Midbrain (tissue), 1 donor: ENCODE measurements at places on chromosomes 4 and X.

- peak; percentile 45 for DNase-seq
These were observed 8.6 kb downstream of the BLOC1S4 start for GRCh38 chr4:6724421-6725111.

GRCh38 chrX:139566981-139567380, 36.4 kb downstream of the F9 start:
- no peak for DNase-seq

DNA sequence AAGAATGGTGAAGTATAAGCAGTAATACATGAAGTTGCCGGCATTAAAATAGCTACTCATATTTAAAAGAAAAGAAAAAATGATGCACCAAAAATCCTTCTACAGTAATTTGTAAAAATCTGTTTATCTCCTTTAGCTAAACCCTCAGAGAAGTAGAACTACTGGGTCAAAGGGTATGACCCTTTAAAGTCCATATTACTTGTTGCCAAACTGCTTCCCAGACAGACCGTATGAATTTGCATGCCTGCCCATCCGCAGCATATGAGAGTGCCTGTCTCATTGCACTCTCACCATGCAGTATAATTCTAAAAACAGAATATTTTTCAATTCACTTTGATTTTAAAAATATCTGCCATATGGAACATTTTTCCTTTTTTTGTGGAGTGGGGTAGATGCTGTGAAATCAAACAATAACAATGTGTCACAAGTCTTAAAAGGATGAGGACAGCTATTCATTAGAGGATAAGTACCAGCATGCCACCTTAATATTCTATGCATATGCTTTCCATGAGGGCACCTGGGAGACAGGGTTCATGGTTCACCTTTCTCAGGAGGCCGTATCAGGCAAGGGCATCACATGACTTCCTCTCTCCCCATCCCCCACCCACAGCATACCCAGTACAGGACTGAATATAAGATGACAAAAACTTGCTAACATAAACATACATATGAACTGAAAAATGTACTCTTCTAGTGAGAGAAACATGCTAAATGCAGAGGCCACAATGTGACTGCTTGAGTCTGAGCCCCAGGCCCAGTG, 17.8 kb downstream of the ZDHHC9 start:
- no peak for DNase-seq

DNA sequence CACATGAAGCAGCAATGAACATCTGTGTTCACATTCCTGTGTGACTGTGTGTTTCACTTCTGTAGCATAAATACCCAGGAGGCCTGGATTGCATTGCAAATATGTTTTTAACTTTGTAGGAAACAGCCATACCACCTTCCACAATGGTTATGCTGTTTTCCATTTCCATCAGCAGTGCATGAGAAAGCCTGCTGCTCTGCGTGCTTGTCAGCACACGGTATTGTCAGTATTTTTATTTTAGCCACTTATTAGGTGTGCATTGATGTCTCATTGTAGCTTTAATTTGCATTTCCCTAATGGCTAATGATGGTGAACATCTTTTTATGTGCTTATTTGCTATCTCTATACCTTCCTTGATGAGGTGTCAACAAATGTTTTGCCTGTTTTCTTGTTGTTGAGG, 355.9 kb downstream of the TRIML1 start:
- DNase-seq: no peak

DNA sequence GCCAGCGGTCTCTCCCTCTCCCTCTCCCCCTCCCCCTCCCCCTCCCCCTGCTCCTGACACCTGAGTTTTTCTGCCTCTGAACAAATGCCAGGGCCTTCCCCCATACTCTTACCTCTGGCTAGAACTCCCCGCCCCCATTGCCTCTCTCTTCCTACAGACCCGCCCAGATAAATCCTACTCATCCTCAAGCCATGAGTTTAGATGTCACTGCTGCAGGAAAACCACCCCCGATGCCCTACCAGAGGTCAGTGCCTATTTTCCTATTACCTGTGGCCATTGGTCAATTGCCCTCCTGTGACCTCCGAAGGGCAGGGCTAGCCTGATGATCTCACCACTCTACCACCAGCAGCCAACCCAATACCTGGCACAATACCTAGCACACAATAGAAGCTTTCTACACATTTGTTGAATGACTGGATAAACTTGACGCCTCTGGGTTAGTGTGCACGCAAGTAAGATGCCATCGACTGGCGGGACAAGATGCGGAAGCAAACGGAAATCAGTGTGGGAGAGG, 43.7 kb downstream of the SLC2A9 start:
- DNase-seq: no peak

- DNase-seq: peak; percentile 31
These were observed 114.9 kb upstream of the TEX13D start for GRCh38 chrX:124217304-124218251.

DNA sequence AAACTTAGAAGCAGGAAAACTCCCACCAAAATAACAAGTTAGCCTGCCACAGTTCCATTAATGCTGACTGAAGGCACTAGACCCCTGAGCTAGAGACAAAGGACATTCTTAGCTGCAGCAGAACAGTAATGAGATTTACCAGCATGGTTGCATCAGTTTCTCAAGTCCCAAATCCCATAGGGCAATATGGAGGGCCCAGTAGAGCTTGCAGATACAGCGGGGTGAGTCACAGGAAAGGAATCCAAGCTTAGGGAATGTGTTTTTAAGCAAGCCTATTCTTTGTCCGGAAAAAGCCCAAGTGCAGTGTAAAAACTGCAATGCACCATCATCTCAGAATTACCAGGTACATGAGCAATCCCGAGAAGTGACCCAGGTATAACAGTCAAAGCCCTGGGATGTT, 51.3 kb upstream of the EXOC1L start:
- DNase-seq: no peak
